ENCODE measurements at places on chromosomes 11 and 22.

DNA sequence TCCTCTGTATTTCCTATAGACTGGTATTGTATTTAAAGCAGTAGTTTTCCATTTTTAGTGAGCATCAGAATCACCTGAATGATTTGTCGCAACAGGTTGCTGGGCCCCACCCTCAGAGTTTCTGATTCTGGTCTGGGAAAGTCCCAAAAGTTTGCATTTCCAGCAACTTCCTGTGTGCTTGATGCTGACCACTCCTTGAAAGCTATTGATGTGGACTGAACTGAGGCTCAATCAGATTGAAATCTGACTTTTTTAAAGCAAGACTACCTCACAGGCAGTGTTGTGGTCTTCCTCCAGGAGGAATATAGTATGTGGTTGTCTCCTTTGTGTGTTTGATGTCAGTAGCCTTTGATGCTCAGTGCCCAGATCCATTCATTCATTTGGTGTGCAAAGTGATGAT, 17.2 kb upstream of the MPZL2 start:
- DNase-seq, result no peak

- no peak for DNase-seq
Observed at GRCh38 chr11:126469311-126469710, 113.8 kb downstream of the ST3GAL4 start.

DNA sequence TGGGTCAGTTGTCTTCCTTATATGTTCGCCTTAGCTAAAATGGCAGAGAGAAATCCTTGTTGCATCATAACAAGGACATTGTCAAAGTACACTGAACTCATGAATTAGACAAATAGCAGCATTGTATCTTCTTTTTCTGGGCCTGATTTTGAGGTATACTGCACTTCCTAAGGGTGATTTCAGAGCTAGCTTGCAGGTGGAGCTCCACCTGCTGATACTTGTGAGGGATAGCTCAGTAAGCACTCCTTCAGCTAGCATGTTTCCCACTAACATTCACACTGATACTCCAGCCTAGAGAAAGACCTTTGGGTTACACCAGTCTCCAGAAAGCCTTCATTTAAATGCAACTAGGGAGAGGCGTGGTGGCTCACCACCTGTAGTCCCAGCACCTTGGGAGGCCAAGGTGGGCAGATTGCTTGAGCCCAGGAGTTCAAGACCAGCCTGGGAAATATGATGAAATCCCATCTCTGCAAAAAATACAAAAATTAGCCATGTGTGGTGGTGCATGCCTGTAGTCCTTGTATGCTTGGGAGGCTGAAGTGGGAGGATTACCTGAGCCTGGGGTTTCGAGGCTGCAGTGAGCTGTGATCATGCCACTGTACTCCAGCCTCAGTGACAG, 29.8 kb downstream of the JAM3 start:
- no peak for DNase-seq

GRCh38 chr11:47912843-47913437, 64.8 kb upstream of the NUP160 start:
- no peak for DNase-seq

GRCh38 chr11:16897470-16898061, 116.6 kb downstream of the PLEKHA7 start:
- no peak for DNase-seq

DNA sequence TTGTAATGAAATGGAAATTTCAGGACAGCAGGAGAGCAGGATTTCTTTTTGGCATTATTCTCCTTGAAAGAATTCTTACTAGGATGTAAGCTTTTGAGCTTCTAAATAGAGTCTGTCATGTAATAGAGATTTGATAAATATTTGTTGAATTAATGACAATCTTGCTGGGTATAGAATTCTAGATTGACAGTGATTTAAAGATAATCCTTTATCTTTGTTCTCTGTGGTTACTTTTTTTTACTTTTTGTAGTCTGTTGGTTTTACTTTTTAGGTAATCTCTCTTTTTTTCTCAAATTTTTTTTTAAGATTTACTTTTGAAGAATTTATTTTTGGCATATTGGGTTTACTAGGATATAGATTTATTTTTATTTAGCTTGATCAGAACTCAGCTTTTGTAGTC, 54.8 kb downstream of the TMEM135 start:
- no peak for DNase-seq

- no peak for DNase-seq
Observed at GRCh38 chr11:121524233-121524631, 71.5 kb upstream of the SORL1-AS1 start.

GRCh38 chr11:110125632-110126031, 32.4 kb downstream of the ZC3H12C start:
- no peak for DNase-seq

DNA sequence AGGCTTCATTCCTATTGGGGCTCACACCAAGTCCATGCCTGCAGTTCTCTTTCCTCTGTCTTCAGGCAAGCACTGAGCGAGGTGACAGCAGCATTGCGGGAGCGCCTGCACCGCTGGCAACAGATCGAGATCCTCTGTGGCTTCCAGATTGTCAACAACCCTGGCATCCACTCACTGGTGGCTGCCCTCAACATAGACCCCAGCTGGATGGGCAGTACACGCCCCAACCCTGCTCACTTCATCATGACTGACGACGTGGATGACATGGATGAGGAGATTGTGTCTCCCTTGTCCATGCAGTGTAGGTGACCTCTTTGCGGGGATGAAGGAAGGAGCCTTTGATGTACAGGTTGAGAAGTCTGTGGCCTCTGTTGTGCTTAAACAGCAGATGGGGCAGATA, 11.4 kb upstream of the RRM1 start:
- no peak for DNase-seq

GRCh38 chr11:129365816-129366215, 9.8 kb upstream of the BARX2 start:
- DNase-seq, result no peak

GRCh38 chr11:102375720-102376399, 28.8 kb downstream of the BIRC2 start:
- no peak for DNase-seq

DNA sequence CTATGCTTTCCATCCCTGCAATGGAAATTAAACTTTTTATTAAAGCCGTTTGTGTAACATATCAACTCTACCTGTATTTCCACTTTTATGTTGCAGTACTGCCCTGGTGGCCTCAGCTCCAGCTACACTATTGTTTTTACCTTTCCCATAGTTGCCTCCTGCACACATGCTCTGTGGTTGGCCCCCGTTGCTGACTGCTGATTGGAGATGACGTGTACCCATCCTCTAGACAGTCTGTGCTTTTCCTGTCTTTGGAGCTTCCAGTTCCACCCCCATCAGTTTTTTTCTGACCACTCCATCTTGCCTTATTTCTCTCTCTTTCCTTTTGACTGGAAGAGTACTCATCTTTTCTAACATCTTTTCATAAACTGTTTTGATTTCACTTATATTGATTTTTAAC, 123.8 kb downstream of the TEAD1 start:
- no peak for DNase-seq

GRCh38 chr11:1952806-1953482, 5.8 kb downstream of the MRPL23 start:
- DNase-seq, result no peak

GRCh38 chr11:74208507-74208906, 37.4 kb downstream of the PPME1 start:
- no peak for DNase-seq

- DNase-seq, result no peak
Observed at GRCh38 chr11:106959800-106960199, 58.5 kb downstream of the GUCY1A2 start.

DNA sequence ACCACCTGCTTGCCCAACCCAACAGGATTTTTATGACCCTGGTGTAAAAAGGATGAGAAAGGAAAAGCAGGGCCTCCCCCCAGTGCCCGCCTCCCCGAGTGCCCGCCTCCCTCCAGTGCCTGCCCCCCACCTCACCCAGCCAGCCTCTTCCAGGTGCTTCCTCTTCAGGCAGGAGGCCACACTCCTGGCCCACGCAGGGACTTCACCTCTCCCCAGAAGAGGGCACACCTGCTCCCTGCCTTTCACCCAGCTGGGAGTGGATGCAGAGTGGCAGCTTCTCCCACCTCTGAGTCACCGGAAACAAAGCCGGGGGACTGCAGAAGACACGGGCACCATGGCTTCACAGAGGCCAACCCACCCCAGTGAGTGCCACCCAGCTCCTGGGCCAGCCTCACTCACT, 16.1 kb downstream of the CPT1A start:
- no peak for DNase-seq

GRCh38 chr11:19751055-19751454, 38.4 kb downstream of the NAV2 start:
- no peak for DNase-seq

- no peak for DNase-seq
Observed at GRCh38 chr11:1308743-1309497, 512 bp downstream of the TOLLIP start.

DNA sequence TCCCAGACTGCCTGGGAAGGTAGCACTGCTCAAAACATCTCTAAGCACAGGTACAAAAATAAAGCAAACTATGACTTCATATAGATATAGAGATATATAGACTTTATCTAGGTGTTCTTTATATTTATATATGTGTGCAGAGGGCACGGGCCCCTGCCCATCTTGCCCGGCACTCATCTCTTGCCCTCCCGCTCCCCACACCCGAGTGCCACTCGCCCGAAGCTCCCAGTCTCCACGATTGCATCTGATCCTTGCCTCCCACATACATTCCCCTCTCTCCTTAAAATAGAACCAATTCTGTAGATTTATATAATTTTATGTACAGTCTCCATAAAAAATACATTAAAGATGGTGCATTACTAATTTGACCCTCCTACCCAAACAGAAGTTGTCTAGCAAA, 55.5 kb downstream of the IGSF9B start:
- DNase-seq, result no peak

GRCh38 chr11:8047382-8047781, 33.6 kb upstream of the TUB start:
- no peak for DNase-seq

DNA sequence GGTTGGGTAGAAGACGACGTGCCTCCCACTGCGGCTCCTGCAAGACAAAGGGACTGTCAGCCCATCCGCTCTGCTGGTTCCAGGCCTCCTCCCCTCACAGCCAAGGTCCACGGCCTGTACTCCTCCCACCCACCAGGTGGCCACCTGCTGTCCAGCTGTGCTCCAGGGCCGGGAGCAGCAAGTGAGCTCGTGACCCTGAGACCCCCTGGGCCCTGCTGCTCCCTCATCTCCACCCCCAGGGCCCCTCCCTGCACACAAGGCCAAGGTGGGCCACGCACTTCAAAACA, 27.4 kb downstream of the TSPAN4 start:
- no peak for DNase-seq

- DNase-seq, result no peak
Observed at GRCh38 chr11:20000351-20001134, 159.7 kb downstream of the DBX1 start.

GRCh38 chr11:96341211-96342013, 1.6 kb downstream of the MAML2 start:
- no peak for DNase-seq

DNA sequence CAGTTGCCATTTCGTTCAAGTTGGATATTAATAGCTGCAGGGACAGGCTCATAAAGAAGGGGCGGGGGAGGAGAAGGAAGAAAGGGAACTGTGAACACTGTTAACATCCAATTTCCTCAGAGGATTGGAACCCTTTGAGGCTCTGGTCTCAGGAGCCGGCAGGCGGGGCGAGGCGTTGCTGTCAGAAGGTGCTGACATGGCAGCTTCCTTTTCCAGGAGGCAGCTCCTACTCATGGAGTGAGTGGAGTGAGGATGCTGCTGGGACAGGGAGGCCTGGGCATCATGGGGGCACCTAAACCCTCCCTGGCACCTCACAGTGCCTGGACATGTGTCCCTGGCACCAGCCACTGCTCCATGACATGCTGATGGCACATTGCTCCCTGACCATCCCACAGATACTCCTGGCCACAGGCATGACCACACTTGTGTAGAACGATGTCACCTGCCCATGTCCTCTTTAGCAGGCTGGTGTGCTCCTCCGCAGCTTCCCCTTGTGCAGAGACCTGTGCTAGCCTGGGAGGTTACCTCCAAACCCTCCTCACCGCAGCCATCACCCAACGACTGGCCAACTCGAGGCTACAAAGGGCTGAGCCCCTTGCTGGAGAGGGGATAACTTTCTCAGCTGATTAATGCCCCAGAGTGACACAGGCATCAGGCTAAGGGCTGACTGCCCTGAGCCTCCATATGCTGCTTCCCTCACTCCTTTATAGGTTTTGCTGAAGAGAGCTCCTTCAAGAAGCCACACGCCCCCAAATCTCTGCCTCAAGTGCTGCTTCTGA, 79.6 kb upstream of the NECTIN1 start:
- DNase-seq, result no peak

- no peak for DNase-seq
Observed at GRCh38 chr11:27611947-27612455, 88.3 kb downstream of the BDNF start.

DNA sequence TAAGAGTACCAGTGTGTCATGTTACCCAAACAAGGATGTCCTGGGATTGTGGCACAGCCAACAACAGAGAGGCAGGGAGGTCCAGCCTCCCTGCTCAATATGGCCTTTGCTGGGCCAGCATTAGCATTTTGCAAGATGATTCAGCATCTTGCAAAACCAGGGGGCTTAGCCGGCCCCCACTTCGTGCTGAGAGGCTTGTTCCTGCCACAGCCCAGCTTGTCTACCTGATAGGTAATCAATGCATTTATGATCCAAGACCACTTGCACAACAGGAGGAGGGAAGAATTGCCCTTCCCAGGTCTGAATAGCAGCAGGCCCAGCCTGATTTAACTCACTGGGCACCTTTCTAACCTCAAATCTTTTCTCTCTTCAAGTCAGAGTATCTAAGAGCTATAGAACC, 189.0 kb upstream of the SYT13 start:
- no peak for DNase-seq

- peak; percentile 38 for DNase-seq
Observed at GRCh38 chr22:42964994-42965699, 49.8 kb downstream of the PACSIN2 start.

DNA sequence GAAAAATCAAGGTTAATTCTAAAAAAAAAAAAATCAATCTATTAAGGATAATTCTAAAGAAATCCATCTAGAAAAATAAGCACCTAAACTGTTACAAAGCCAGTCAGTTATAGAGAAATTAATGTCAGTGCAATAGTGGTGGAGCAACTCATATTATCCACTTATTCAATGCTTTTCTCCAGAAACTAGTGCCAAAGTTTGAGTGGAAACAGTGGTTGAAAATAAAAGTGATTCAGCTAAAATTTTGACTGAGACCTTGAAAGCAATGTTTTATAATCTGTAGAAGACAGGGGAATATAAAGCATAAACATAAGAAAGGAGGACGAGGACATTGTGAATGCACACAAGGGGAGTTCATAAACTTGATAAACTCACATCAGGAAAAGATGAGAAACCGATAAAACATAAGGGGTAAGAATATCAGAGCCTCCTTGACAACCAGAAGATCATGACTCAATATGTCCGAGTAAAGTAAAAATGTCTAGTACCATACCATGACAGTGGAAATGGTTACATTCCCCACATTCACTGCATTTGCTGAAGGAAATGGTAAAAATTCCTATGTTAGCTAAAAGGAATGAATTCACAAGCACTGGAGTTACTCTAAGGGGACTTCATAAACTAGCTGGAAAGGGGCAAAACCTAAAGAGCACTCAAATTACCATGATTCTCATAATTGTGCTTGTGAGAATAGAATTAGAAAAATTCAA, 58.7 kb upstream of the SLC5A12 start:
- DNase-seq, result no peak
